ENCODE measurements at places on chromosomes 5 and 9.

DNA sequence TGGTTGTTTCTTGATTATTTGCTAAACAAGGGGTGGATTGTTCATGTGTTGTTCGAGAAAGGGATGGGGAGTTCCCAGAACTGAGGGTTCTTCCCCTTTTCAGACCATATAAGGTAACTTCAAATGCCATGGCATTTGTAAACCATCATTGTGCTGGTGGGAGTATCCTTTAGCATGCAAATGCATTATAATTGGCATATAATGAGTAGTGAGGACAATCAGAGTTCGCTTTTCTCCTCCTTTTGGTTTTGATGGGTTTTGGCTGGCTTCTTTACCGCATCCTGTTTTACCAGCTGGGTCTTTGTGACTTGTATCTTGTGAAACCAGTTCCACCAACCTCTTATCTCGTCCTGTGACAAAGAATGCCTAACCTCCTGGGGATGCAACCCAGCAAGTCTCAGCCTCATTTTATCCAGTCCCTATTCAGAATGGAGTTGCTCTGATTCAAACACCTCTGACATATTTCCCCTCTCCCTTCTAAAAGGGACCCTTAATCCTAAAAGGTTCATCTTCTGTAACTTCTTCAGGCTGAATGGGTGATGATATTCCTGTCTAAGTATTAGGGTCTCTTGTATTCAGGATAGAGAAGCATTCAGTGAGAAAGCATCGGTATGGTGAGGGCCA lies 8.7 kb upstream of the FBN2 start:
- DNase-seq: no peak

DNA sequence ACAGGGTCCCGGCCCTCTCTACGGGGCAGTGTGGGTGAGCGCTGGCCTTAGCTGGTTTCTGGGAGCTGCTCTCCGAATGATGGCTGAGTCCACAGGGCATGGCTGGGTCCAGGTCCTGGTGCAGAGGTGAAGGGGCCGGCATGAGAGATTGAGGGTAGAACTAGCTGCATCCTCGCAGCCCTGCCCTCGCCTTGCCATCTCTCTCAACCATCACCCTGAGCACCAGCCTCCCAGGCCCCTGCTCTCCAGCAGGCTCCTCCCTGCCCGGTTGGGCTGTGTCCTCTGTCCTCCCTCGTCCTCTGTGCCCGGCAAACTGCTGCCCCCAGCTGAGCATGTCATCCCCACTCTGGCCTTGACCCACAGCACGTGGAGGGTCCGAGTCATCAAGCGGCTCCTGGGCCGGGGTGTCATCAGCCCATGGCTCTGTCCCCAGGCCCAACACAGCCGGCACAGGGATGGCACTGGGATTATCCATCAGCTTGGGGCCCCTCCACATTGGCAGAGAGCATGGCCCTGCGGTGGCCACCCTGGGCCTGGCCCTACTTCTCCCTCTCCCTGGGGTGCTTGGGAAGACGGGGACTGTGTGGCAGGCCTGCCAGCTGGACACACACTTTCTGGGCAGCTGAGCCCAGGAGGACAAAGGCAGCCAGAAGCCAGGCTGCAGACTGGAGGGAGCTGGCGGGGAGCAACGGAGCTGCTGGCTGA lies 8.4 kb downstream of the FLT4 start:
- no peak for DNase-seq

DNA sequence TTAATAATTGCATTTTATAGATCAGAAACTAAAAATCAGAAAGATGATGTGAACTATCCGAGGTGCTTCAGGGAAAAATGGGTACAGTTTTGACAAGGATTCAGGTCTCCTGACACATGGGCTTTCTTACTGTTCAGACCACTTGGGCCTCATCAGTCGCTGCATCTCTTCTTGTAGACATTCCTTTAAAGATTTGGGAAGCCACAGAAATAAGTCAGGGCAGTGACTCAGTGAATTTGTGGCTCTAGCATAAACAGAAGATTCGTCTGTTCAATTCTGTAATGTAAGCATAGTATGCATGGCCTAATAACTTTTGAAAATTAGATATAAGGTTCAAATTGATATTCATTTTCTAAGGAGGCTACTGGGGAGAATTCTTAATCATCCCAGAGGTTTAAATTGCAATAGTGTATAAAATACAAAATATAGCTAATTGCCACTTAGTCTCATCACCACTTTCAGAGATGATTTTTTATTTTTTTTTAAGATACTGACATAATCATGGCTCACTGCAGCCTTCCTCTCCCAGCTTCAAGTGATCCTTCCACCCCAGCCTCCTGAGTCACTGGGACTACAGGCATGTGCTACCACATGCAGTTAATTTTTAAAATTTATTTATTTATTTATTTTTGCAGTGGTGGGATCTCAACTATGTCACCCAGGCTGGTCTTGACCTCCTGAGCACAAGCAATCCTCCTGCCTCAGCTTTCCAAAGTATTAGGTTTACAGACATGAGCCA lies 48.9 kb downstream of the RASEF start:
- DNase-seq: peak; percentile 66

- DNase-seq: peak; percentile 15
Measured at GRCh38 chr5:14748180-14748900, 83.8 kb downstream of the OTULIN start.

GRCh38 chr5:157510682-157511081 lies 50.7 kb downstream of the NIPAL4 start:
- DNase-seq: no peak

DNA sequence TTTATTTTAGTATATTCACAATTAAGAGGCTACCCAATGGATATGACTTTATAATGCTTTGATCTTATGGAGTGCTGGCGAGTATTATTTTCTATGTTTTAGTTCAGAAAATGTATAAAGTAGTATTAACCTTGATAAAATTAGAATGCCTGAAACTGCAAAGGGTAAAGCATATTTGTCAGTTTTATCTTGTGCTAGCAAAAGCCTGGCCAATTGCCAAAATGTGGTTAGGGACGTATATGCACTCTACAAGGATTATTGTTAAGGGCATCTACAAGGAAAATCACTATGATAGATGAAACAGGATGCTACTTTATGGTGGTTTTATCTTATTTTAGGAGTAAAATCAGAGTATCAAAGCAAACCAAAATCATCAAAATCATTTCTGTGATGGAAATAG lies 281.7 kb downstream of the CCDC171 start:
- DNase-seq: peak; percentile 58

GRCh38 chr9:94996641-94997040 lies 270.1 kb downstream of the AOPEP start:
- DNase-seq: no peak

GRCh38 chr9:38686933-38687332 lies 33.0 kb downstream of the FAM240B start:
- no peak for DNase-seq

GRCh38 chr9:109914280-109915027 lies 134.5 kb downstream of the PALM2AKAP2 start:
- DNase-seq: peak; percentile 80

DNA sequence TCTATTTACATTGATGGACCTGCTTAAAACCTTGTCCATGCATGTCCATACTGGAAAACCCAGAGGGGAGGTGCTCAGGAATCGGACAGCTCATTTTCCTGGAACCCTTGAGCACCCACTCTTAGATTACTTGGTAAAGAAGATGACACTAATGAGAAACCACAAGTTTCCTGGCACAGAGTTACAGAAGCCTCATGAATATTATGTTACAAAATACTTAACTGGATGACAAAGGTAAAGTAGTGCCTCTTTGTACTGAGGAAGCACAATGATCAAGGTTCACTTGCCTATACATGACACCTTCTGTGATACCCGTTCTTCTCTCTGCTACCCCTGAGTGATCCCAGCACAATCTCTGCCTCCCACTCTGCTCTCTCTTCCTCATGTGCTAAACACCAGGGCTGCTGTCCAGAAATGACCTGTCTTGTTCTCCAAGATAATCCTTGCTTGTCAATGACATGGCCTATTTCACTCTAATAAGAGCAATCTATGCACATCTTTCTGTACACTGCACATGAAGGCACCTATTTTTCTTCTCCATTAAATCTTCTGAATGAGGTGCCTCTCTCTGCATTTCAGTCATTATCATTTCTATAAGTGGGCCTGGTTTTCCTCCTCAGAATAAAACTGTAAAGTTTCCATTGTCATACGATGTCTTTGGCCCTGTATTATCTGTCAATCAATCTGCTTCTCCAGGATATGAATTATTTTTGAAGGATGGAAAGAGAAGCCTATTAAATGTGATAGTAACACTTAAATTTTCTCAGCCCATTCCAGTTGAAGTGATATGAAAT lies 684.0 kb upstream of the ACO1 start:
- no peak for DNase-seq

DNA sequence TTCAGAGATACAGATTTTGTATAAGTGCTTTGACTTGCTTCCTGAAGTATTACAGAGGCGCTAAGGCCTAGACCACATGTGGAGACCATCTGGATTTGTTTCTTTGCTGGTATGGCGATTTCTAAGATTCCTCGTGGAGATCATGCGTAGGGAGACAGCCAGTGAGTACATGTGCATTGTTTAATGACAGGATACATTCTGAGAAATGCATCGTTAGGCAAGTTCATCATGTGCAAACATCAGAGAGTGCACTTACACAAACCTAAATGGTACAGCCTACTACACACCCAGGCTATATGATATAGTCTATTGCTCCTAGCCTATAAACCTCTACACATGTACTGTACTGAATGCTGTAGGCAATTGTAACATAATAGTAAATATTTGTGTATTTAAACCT lies 16.5 kb upstream of the CEP120 start:
- DNase-seq: no peak

DNA sequence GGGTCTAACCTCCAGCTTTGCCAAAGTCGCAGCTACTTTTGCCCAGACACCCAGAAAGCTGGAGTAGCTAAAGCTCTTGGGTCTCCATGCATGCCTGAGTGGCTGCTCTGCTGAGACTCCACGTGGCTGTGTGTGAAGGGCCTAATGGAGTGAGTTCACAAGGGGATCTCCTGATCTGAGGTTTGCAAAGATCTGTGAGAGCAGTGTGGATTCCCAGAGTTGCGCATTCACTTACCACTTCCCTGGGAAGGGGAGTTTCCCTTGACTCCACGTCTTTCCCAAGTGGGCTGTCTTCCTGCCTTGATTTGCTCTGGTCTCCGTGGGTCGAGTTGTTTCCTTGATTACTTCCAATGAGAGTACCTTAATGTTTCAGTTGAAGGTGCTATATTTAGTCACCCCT lies 17.6 kb upstream of the CDKN2B start:
- DNase-seq: no peak

DNA sequence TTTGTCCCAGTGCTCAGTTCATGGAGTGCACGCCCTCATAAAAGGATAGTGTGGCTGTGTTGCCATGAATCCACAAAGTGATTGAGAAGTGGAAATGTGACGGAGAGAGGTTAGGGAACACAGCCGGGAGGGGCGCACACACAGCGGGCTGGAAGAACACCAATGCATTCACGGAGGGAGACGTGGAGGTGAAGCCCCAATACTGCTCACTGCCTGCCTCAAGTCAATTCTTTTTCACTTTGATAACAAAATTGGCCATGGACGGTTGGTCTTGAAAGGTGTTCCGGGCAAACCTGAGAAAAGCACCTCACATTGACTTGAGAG lies 424.1 kb downstream of the MED10 start:
- DNase-seq: no peak

GRCh38 chr5:150443242-150444075 lies 6.1 kb downstream of the RPS14 start:
- no peak for DNase-seq

GRCh38 chr9:12544700-12545099 lies 148.5 kb upstream of the TYRP1 start:
- peak; percentile 3 for DNase-seq

DNA sequence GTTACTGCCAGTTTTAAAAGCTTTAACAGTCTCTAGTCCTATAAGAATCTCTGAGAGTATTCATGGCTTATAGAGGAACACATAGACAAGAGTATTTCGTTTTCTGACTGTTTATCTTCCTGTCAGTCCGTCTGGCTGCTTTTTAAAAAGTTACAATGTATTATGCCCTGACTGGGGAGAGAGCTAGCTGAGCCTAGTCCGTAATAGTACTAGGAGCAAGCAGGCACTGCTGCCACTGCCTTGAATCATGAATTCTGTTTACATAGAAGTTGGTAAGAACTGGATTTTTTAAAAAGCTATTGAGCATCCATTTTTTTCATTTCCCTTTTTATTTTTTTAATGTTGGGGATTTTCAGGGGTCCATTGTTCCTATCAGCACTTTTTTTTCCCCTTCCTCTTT lies 26.6 kb downstream of the XPA start:
- peak; percentile 54 for DNase-seq

DNA sequence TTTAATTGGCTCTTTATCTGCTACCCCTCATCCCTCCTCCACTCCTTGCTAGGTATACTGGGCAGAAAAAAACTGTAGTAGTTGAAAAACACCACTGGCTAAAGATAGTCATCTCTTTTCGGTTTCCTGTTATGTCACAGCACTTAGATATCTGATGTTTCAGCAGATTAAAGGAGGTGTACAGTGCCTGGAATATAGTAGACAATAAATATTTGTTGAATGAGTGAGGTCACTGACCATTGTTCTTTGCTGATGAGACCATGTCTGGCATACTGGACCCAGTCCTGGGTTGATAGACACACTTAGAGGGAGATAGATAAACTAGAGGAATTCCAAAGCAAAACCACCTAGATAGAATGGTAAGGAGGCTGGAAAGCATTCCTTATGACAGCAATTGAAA lies 3.2 kb downstream of the GRPEL2 start:
- no peak for DNase-seq

DNA sequence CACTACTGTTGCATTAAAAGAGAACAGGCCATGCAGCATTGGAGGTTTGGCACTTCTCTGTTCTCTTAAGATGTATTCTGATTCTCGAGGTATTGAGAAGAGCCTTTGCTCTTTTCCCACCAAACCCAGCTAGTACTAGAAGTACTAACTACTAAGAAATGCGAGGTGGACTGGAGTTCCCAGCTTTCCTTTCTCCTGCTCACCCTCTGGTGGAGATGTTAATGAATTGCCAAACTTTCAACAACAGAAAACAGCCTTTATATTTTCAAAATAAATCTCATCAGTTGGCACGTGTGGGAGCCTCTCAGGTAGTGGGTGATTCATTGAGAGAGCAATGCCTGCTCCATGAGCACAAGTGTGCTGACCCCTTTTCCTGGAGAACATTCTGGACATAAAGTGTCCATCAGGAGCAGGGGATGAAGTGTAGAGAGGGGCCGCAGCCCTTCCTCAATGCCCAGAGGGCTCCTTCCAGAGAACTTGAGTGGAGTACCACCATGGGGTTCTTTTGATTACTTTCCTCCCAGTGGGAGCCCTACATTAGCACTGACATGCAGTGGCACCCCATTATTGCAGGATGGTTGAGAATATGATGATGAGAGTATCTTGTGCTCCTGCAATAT lies 45.7 kb downstream of the TMEM174 start:
- DNase-seq: peak; percentile 36

- DNase-seq: no peak
Measured at GRCh38 chr9:96245399-96245798, 56.6 kb downstream of the HSD17B3 start.

GRCh38 chr5:39446231-39446630 lies 21.5 kb upstream of the DAB2 start:
- no peak for DNase-seq

GRCh38 chr5:76269932-76270610 lies 133.0 kb upstream of the IQGAP2 start:
- no peak for DNase-seq

DNA sequence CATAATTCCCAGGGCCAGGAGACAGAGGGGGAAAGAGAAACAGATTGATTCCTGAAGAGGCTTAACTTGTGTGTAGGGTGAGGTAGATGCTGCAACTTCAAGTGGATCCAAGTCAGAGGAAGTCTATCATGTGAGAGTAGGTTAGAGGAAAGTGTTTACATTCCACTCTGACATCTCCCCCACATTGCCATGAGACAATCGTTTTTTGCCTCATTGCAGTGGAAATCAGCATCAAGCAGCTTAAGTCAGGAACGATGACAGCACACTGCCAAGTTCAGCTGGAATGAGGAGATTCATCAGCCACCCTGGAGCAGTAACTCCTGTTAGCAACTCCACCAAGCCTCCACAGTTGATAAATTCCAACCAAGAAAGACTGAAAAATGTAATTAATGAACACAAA lies 689.7 kb upstream of the MEF2C start:
- peak; percentile 24 for DNase-seq

Data from amniotic epithelial cell (primary cell).